ENCODE measurements at places on chromosomes 16 and 17.

DNA sequence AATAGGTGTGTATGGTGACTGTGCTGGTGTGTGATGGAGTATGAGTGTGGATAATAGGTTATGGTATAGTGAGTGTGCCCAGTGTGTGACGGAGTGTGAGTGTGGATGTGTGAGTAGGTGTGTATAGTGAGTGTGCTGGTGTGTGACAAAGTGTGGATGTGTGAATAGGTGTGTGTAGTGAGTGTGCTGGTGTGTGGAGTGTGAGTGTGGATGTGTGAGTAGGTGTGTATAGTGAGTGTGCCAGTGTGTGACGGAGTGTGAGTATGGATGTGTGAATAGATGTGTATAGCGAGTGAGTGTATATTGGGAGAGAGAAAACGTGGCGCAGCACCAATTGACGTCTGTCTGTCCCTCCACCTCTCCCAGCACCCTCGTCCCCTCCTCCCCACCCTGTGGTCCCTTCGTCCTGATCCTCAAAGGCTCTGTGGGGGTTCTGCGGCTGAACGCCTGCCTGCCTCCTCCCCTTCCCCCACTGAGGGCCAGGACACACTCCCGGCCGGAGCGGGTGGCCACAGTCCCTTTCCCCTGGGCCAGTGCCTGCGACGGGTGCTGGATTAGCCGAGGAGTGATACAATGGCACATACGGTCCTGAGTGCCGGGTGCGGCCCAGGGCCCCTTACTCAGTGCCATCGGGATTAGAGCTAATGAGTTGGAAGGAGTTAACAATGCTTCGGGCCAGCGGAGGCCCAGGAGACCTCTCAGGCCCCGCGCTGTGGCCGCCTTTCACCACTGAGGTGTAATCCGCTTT is 160.0 kb downstream of the MRM1 start:
- DNase-seq = no peak

- DNase-seq = no peak
These were observed 44.8 kb downstream of the CDYL2 start for GRCh38 chr16:80759419-80760162.

- DNase-seq = peak; percentile 24
These were observed 119.0 kb downstream of the MYO1D start for GRCh38 chr17:32757963-32758362.

- DNase-seq = no peak
These were observed 38.5 kb upstream of the CES5A start for GRCh38 chr16:55913716-55914115.

DNA sequence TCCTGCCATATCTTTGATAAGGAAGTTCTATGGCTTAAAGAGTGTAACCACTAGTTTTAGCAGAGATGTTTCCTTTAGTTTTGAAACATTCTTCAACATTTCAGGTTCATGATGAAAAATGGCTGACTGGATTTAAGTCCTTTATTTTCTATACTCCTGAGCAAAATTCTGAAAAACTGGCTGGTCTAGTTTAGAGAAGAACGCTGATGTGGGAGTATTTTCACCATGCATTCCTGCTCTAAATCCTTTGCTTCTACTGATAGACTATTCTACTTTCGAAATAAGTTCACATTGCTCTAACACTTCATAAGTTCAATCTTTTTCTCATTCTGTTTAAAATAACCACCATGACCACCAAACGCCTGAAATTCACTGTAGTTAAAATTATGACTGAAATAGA is 281.9 kb downstream of the FTO start:
- no peak for DNase-seq

- DNase-seq = no peak
These were observed 19.8 kb upstream of the TIMP2 start for GRCh38 chr17:78944956-78945355.

- DNase-seq = no peak
These were observed 88.6 kb downstream of the CACNG3 start for GRCh38 chr16:24344784-24345183.

GRCh38 chr16:88337021-88337420 is 45.7 kb upstream of the ZNF469 start:
- DNase-seq = no peak

DNA sequence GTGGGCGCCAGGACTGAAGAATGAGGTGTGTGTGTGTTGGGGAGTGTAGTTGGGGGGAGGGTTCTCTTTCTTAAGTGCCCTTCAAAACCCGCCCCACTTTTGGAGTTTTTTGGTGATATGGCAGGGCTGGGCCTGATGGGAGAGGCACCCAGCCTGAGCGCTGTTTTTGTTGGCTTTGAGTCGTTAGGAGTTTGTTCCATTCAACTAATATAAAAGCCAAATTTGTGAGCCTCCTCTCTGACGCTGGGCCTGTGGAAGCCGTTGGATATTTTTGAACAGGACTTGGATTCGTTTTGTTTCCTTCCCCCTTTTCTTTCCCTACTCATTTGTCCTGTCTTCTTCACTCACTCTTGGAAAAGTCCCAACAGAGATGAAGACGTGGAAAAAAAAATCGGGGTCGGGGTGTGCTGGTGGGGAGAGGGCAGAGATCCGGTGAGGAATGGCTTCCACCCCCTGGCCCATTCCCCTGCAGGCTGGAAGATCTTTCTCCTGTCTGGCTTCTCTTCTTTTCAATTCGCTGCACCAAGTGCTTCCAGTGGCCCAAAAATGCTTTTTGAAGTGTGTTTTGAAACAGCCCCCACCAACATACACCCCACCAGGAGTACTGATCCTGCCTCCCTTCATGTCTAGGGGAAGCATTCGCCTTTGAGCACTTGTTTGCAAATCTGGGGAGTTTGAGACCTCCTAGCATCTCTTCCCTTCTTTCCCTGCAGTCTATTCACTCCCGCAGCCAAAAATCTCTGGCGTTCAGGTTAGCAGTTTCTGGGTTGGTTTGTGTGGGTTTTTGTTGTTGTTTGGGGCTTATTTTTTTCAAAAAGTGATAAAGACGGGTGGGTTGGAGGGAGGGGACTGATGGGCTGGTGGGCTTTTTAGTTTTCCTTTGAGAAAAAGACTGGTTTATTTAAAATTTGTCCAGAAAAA is 2.6 kb downstream of the FZD2 start:
- DNase-seq = no peak

DNA sequence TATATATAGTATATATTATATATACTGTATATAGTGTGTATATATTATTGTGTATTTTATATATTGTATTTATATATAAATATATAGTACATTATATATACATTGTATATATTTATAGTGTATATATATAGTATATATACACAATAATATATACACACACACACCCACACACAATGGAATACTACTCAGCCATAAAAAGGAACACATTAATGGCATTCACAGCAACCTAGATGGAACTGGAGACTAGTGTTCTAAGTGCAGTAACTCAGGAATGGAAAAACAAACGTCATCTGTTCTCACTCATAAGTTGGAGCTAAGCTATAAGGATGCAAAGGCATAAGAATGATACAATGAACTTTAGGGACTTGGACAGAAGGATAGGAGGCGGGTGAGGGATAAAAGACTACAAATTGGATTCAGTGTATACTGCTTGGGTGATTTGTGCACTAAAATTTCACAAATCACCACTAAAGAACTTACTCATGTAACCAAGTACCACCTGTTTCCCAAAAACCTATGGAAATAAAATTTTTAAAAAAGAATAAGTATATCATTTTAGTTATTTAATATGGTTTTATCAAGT is 201.9 kb upstream of the CDH11 start:
- no peak for DNase-seq

DNA sequence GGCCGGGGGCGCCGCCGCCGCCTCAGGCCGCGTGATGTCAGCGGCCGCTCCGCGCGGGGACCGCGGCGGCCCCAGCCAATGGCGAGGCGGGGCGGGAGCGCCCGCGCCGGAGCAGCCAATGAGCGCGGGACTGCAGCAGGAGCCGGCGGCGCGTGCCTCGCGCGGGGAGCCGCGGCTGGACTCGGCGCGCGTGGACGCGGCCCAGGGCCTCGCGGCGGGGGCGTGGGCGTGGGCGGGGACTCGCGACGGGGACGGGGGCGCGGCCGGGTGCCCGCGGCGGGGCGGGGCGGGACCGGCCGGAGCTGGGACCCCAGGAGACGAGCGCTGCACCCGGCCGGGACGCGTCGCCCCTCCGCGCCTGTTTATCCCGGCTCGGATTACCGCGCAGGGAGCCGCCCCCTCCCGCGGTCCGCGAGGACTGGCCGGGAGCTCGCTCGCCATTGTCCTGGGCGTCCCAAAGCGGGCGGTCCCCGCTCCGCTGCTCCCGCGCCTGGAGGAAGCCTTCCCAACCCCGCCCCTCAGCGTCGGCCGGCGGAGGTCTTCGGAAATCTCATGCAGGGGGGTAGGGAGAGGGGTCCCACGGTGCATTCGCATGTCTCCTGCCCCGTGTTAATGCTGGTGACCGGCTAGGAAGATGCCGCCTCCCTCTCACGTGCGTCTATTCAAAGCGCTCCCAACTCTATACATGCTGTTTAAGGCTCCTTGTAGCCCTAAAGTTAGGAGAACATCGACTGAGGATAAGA is at the start of gene RNF157:
TSS of gene RNF157 (minus strand) at position 33 of the 743 bp plus-strand sequence. CDS start 253 bp downstream, outside the sequence.
- peak; percentile 43 for DNase-seq

DNA sequence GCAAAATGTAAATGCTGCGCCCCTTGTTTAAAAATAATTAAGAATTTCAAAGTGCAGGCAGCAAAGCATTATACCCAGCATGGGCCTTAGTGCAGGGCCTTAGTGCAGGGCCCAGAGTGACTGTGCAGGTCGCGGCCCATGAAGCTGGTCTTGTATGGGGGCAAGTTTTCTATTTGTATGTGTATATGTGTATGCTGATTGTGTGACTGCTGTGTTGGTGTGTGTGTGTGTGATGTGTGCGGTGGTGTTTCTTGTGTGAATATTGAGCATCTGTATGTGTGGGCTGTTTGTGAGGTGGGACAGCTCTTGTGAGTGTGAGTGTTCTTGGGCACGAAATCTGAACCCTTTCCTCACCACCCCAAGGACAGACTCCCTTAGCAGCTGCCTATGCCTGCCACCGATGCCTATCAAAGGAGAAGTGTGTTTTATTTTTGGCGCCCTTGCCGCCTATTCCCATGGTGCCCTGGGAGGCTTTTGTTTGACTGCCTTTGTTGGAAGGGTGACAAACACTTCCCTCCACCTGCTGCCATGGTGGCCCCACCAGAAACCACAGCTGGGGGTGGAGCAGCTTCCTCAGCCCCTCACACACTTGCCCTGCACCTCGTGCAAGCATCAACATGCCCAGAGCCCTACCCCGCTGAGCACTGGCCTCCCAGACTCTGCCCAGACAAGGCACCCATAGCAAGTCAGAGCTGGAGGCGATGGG is 18.0 kb downstream of the CCR7 start:
- no peak for DNase-seq

Data from fibroblast of skin of abdomen (primary cell).